Myocyte (in vitro differentiated cells): ENCODE measurements at places on chromosomes 1 and 21.

DNA sequence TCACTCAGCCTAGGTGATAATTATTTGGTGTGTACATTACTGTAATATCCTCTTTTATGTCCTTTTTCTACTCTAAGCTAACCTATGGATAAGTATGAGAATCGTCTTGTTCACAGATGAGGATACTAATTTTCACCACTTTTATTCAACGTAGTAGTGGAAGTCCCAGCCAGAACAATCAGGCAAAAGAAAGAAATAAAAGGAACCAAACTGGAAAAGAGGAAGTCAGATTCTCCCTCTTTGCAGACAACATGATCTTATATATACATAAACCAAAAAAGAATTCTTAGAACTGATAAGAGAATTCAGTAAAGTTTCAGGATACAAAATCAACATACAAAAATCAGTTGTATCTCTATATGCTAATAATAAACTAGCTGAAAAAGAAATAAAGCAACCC, 12.6 kb upstream of the RGL1 start:
- DNase-seq, result no peak

GRCh38 chr21:30482130-30482529, 2.0 kb upstream of the KRTAP19-1 start:
- DNase-seq, result no peak

GRCh38 chr1:226887006-226887405, 16.6 kb downstream of the PSEN2 start:
- DNase-seq, result no peak

- DNase-seq, result peak; percentile 4
Observed at GRCh38 chr1:29974316-29974724, 738.0 kb downstream of the PTPRU start.

DNA sequence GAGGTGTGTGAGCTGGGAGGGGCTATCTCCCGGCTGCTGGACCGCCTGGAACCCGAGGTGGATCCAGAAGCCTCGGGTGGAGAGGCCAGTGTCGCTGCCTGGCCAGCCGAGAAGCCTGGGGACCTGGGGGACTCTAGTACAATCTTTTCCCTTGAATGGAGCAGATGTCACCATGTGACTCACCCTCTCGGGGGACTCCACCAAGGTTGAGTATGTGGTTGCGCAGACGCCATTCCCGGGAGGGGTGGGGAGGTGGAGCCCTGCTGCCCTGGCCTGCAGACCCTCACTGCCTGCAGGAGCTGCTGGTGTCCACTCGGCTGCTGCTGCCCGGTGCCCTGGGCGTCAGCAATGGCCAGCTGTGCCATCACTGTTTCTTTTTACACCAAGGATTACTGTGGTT, 40.3 kb downstream of the TP73 start:
- peak; percentile 33 for DNase-seq
